SK-N-MC (cell line): ENCODE measurements at places on chromosomes 3 and 15.

- DNase-seq, result no peak
Measured at GRCh38 chr15:33138000-33138399, 56.5 kb downstream of the FMN1 start.

- no peak for DNase-seq
Measured at GRCh38 chr3:13233487-13234485, 160.6 kb upstream of the IQSEC1 start.

- DNase-seq, result no peak
Measured at GRCh38 chr3:58299839-58300516, 6.1 kb upstream of the RPP14 start.

DNA sequence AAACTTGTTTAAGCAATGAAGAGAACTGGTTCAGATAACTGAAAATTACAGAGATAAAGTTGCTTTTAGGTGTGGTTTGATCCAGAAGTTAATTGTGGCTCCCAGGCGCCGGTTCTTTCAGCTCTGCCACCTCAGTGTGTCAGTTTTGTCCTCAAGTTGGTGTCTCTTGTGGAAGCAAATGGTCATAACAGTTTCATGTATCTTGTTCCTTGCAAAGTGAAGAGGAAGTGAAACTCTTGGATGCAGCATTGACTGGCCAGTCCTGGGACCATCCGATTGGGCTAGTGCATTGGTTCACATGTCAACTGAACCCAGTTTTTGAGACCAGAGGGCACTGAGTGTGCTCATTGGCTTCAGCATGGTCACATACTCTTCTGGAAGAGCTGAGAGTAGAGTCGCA, 181.4 kb upstream of the GRM7 start:
- DNase-seq, result no peak

GRCh38 chr3:130738241-130738640, 8.4 kb downstream of the PIK3R4 start:
- DNase-seq, result no peak

DNA sequence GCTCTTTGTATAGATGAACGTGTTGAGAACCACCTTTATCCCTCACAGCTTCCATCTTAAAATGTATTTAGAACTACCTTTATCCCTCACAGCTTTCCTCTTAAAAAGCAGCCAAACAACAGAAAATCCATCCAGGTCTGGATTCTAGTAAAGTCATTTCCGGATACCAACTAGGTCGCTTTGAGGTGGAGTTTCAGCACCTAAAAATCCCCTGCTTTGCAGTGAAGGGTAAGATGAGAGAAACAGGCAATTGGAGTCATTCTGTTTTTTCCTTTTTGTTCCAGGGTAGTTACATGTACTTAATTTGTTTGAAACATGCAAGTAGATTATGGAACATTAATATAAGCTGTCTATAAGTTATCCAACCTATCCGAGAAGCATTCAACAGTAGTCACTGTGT, 192.0 kb downstream of the UBE2E2 start:
- DNase-seq, result no peak

- DNase-seq, result no peak
Measured at GRCh38 chr3:178485756-178486155, 50.5 kb upstream of the KCNMB2 start.

DNA sequence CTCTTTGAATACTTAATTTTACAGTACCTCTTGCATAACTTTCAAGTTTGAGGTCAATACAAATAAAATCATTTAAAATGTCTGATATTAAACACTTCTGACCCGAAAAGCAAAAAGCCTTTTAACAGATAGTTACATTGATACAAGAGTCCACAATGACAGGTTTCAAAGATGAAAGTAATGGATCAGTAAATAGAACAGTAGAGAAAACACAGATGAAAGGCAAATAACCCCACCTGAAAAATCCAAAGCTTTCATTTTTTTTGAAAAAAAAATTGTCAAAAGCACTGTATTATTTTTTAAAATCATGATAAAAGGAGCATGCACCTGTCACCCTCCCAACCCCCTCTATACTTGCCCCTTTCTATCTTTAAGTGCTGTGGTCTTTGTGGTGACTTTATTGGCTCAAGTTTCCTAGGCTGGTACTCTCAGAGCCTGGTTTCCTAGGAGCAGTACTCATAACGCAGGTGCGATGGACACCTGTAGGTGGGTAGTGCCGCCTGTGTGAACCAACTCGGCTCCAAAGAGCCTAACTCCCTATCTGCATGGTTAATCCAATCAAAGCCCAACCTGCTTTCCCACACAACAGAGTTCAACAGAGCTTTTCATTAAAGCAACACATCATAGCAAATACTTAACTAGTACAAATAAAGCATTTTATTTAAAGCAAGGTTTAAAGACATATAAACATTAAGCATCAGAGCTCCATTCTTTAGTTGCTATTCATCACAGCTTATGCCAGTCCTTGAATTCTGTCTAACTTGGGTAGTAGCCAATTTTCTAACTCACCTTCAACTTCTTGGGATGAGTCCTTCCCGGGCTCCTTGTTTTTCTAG, 32.2 kb downstream of the LIPC start:
- DNase-seq, result no peak

DNA sequence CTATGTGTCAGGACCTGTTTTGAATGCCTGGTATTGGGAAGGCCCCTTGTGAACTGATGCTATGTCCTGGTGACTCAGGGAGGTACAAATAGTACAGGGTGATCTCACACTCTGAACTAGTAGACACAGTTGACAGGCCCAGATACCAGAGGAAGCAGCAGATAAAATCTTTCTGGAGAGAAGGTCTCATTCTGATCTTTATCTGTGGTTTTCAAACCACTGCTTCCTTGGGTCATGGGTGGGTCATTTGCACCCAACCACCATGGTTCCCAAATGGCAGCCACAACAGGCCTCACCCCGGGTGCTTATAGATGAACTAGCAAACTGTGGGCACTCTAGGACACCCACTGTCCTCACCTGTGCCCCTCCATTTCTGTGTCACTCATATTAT, 43.4 kb downstream of the PXYLP1 start:
- DNase-seq, result no peak

- no peak for DNase-seq
Measured at GRCh38 chr3:45781841-45782240, 14.5 kb downstream of the SLC6A20 start.

GRCh38 chr3:99016452-99016851, 115.0 kb upstream of the DCBLD2 start:
- no peak for DNase-seq

DNA sequence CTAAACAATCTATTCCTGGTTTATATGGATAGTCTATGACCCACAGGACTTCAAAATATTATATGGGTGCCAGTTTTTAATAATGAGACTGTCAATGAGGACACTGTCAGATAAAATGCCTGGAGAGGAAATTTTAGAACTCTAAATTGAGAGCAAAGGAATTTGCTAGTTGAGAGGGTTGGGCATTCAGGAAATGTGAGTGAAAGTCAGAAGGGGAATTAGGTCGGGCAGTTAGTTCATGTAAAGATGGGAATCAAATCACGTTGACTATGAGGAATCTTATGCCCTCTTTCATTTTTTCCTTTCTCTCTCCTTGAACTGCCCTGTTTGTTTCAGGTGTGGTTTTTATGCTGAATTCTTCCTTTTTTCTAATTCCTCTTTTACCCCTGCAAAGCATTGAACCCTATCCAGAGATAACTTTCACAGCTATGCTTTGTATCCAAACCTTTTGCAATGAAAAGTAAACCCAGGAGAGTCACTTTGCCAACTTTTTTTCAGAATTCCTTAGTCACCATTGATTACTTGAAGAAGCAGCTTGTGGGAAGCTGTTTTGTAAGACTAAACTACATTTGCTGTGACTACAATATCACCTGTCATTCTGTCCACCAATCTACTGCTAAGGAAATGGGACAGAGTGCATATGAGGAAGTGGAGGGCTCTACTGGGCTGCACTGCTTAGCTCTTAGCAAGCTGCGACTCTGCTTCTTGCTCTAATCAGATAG, 27.8 kb downstream of the CHP1 start:
- no peak for DNase-seq

DNA sequence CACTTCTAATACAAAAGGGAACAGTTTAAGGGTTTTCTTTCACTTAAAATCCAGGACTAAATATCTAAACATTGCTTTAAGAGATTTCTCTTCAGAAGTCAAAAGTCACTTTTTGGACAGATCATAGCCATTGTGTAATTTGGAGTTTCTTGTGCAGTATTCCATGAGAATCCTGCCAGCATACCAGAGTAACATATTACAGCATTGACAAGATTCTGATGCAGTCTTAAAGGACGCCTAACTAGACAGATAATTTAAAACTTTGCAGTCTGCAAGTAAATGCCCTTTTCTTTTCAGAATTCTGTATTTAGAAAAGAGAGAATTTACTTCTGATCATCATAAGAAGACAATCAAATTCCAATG, 17.5 kb upstream of the IGSF10 start:
- DNase-seq, result no peak

GRCh38 chr3:139830817-139831216, 104.2 kb upstream of the CLSTN2 start:
- DNase-seq, result no peak

GRCh38 chr3:14862661-14863230, 44.0 kb downstream of the FGD5 start:
- no peak for DNase-seq

- DNase-seq, result no peak
Measured at GRCh38 chr3:98746882-98747281, 16.3 kb upstream of the ST3GAL6 start.

GRCh38 chr3:46535746-46536145, 30.4 kb downstream of the LRRC2 start:
- DNase-seq, result no peak

- DNase-seq, result no peak
Measured at GRCh38 chr3:75332794-75333193, 331.3 kb upstream of the FRG2C start.

GRCh38 chr3:108462899-108463298, 47.5 kb downstream of the MYH15 start:
- DNase-seq, result no peak

- no peak for DNase-seq
Measured at GRCh38 chr3:138673641-138674530, 65.3 kb downstream of the FAIM start.

GRCh38 chr3:115857518-115858136, 234.3 kb downstream of the GAP43 start:
- DNase-seq, result no peak

DNA sequence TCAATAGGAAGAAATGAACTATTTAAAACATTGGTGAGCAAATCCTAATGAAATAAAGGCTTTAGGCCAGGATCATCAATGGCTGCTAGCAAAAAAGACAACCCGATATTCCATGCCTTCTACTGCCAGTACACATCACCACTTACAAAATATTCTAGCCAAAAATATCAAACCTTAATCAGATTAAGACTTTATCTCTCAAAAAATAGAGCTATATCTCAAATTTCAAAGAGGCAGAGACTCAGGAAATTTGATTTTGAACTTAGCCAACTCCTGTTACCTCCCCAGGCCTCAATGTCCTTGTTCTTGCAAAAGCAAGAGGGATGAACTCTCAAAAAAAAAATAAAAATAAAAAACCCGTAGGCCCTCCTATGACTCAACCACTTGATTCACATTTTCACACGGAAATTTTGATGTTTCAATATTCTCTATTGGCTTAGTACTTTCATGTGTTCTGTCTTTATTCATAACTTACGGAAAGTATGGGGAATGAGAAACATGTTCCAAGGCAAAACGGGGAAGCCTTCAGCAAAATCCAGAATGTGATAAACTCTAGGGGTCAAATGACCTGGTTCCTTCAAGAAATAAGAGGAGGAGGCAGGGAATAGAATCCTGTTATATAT, 273.3 kb upstream of the ZPLD1 start:
- no peak for DNase-seq

DNA sequence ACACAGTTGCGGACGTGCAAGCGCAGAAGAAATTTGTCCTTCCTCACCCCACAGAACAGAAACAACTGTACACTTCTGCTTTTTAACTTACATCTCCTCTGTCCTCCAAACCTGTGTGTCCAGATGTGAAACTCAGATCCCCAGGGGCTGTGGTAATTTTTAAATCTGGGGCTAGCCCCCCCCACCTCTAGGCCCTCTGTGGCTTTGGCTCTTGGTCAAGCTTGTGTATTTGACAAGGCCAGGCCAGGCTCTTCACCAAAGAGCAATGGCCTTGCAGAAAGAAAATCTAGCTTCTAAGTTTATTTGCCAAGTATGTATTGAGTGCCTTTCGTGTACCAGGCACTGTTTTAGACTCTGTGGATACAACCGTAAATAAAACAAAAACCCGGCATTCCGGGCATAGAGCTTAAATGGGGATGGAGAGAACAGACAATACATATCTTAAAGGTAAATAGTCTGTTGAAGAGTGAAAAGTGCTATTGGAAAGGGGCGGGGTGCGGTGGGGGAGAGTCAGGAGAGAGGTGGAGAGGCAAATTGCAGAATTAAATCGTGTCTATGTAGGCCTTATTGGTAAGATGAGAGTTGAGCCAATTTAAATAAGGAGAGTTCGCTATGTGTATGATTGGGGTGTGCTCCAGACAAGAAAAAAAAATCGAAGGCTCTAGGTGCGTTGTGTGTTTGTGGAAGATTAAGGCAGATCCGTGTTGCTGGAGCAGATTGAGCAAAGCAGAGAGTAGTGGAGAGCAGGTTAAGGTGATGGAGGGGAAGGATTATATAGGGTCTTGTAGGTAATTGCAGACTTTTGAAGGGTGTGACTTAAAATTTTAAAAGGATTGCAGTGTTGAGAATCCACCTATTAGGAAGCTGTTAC, 781 bp upstream of the DPH6 start:
- no peak for DNase-seq

- DNase-seq, result no peak
Measured at GRCh38 chr15:100032358-100033085, 299.3 kb upstream of the LYSMD4 start.

GRCh38 chr15:97998307-97999071, 38.0 kb downstream of the ARRDC4 start:
- DNase-seq, result no peak

GRCh38 chr3:128761392-128761791, 35.4 kb downstream of the RAB7A start:
- DNase-seq, result no peak

DNA sequence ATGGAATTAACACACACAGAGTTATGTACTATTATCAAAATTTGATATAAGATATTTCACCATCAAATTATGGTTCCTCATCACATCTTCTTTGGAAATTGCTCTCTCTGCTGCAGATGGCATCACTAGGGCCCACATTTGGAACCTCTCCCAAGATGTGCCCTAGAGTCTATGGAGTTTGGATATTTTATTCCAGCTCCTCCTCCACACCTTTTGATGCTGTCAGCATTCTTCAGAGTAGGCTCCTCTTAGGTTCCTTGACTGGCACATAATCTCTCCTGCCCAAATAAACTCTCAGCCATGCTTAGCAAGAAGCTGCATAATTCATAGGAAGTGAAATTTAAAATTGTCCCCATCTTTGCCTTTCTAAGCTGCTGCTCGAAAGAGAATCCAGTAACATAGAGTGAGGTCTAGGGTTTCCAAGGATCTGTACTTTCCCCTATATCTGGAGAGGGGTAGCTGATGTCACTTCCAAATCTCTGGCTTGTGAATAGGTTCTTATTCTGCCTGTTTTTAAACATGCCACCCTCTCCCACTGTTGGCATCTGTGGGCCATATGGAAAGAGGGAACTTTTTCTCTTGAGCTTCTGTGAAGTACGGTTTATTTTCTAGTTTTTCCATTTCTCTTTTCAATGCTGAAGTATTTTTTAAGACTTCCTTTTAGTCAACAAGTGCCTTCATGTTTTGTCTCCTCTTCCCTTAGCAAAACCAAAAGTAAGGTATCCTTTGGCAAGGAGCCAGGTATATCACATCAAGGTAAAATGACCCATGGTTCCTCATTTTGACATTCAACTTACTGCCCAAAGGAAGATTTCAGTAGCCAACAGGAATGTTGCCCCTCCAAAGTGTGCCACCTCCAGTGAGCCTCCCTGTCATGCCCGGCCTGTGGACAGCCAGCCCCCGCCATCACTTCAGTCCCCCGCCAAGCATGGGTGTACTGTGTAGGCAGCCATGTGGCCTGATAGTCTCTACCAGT, 75.3 kb upstream of the C2CD4B start:
- DNase-seq, result no peak
